ENCODE measurements at places on chromosomes 4 and X. TPM values are rescaled to one million over a fixed set of nuclear protein-coding genes. Genes with fewer than 3 reads are reported as not detected.

TCEAL7 gene
- 1.5 TPM for total RNA-seq

CXCL6 gene
- 0.10 TPM for total RNA-seq

ZCCHC18 gene
- total RNA-seq, result 2.7 TPM

STK26 gene
- 4.4 TPM for total RNA-seq

SLIT2 gene
- total RNA-seq, result 1.6 TPM

MAGEC1 gene
- total RNA-seq, result not detected

STATH gene
- not detected for total RNA-seq

GYG2 gene
- total RNA-seq, result under 0.01 TPM

IQSEC2 gene
- total RNA-seq, result 4.2 TPM

PDZD4 gene
- total RNA-seq, result 0.33 TPM

TLR3 gene
- total RNA-seq, result 2.9 TPM

FAM149A gene
- not detected for total RNA-seq

CBR4 gene
- total RNA-seq, result 16.0 TPM

CT47B1 gene
- total RNA-seq, result not detected

FHDC1 gene
- total RNA-seq, result 0.10 TPM

FRAS1 gene
- total RNA-seq, result 0.65 TPM

MFAP3L gene
- total RNA-seq, result 1.1 TPM

MAGEB1 gene
- total RNA-seq, result not detected

FMR1 gene
- total RNA-seq, result 19.9 TPM

TGIF2LX gene
- not detected for total RNA-seq

NALF2 gene
- not detected for total RNA-seq

COL4A6 gene
- 0.65 TPM for total RNA-seq

SHROOM3 gene
- total RNA-seq, result 1.6 TPM

BEX5 gene
- total RNA-seq, result not detected

CXCL3 gene
- total RNA-seq, result 0.33 TPM

MAOB gene
- not detected for total RNA-seq

CT83 gene
- not detected for total RNA-seq

DCAF8L2 gene
- 0.10 TPM for total RNA-seq

ANXA10 gene
- total RNA-seq, result not detected

POLR2B gene
- total RNA-seq, result 115 TPM

ENPEP gene
- total RNA-seq, result not detected

ING2 gene
- total RNA-seq, result 7.5 TPM

GSX2 gene
- not detected for total RNA-seq

SSX7 gene
- total RNA-seq, result not detected

C4orf36 gene
- total RNA-seq, result 0.57 TPM

JCHAIN gene
- total RNA-seq, result not detected

All from vein endothelial cell (primary cell).